ENCODE measurements at places on chromosomes 6 and 20. TPM values are rescaled to one million over a fixed set of nuclear protein-coding genes. Genes with fewer than 3 reads are reported as not detected.

- peak; percentile 49 for DNase-seq
Observed at GRCh38 chr6:84422380-84422968, 195.0 kb upstream of the CEP162 start.

- no peak for DNase-seq
Observed at GRCh38 chr6:163338671-163339405, 75.7 kb upstream of the QKI start.

SLC16A10 gene
- polyA plus RNA-seq = 30.3 TPM

DNA sequence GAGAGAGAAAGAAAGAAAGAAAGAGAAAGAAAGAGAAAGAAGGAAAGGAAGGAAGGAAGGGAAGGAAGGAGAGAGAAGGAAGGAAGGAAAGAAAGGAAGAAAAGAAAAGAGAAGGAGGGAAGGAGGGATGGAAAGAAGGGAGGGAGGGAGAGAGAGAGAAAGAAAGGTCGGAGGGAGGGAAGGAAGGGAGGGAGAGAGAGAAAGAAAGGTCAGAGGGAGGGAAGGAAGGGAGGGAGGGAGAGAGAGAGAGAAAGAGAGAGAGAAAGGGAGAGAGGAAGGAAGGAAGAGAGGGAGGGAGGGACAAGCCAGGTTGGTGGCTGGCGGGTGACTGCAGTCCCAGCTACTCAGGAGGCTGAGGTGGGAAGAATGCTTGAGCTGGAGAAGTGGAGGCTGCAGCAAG is 27.3 kb upstream of the ZNF184 start:
- no peak for DNase-seq

DNA sequence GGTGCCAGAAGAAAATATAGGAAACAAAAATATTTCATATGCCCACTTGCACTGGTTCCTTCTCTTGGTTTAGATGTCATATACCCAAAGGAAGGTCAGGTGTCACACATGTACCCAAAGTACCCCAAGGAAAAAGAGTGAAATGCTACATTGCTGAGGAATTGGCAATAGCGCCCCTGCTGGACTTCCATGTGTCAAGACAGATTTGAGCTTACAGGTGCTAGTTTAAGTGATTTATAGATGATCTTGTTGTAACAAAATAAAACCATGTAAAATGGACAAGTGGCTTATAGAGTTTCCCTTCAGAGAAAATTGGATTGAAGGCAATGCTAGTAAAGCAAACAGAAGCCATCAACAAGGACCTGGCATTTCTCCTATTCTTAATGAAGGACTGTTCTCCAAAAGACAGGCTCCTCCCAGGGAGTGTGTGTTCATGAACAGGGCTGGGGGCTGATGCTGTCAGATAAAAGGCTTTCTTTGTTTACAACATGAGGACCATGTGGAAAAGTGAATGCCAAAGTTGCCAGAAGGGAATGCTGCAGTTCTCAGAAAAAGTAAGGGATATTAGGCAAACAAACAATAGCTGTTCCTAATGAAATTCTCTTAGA is 64.3 kb upstream of the PAK5 start:
- no peak for DNase-seq

HCK gene
- 3.2 TPM for polyA plus RNA-seq

- DNase-seq = no peak
Observed at GRCh38 chr20:34561661-34562060, 3.1 kb downstream of the MAP1LC3A start.

- DNase-seq = no peak
Observed at GRCh38 chr6:25050356-25050755, 114.6 kb upstream of the RIPOR2 start.

SMLR1 gene
- polyA plus RNA-seq = 3.3 TPM

GRCh38 chr20:54208548-54209176 is 775 bp downstream of the PFDN4 start:
- no peak for DNase-seq

- DNase-seq = no peak
Observed at GRCh38 chr6:132872923-132873322, 58.6 kb downstream of the RPS12 start.

DNA sequence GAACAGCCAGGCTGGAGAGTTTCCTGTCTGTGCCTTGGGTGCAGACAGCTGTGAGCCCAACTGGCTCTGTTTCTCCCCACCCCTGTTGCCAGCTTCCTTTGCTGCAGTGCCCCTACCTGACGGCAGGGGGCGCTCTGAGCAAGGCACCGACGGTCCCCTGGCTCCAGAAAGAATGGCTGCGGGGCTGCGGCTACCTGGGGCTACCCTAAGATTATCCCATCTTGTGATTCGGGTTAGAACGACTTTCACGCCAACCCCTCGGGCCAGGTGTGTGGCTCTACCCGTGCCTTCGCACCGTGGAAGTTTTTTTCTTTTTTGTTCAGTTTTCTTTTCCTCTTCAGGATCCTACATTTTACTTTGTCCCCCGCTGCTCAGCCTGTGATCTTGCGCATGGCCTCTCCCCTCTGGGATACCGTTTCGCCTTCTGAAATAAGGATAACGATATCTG is 33.4 kb upstream of the AAR2 start:
- no peak for DNase-seq

TNXB gene
- polyA plus RNA-seq = 7.9 TPM

GRCh38 chr6:2181567-2181966 is 63.8 kb downstream of the GMDS start:
- no peak for DNase-seq
